Naive thymus-derived CD8-positive, alpha-beta T cell (primary cell): ENCODE measurements at places on chromosomes 7 and 10. TPM values are rescaled to one million over a fixed set of nuclear protein-coding genes. Genes with fewer than 3 reads are reported as not detected.

DNA sequence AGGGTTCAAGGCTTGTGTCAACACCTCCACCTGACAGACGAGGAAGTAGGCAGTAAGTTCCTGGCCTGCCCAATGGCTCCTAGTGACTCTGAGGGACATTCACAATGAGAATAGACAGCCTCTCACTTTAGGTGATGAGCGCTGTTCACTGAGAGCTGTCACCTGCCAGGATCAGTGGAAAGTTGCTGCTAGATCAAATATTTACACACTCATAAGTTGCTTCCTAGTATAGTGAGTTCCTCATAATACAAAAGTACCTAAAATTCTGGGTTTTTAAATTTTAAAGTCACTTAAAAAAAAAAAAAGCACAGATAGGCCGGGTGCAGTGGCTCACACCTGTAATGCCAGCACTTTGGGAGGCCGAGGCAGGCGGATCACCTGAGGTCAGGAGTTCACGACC is 320.8 kb downstream of the PRPF18 start:
- no peak overlapping the region for H3K27ac ChIP-seq
- no peak overlapping the region for H3K4me3 ChIP-seq
- H3K4me1 ChIP-seq, result peaks cover 3% of the 10 kb centered on the region
- no peak for DNase-seq
- peaks cover 1% of the 10 kb centered on the region for H3K27me3 ChIP-seq

- no peaks in the 10 kb centered on the region for H3K27me3 ChIP-seq
- no peak for DNase-seq
- peak overlapping the region; percentile 79 for H3K27ac ChIP-seq
Observed at GRCh38 chr10:5447056-5447455, 34.7 kb downstream of the NET1 start.

Gene PARP12
- 34.6 TPM for polyA plus RNA-seq

DNA sequence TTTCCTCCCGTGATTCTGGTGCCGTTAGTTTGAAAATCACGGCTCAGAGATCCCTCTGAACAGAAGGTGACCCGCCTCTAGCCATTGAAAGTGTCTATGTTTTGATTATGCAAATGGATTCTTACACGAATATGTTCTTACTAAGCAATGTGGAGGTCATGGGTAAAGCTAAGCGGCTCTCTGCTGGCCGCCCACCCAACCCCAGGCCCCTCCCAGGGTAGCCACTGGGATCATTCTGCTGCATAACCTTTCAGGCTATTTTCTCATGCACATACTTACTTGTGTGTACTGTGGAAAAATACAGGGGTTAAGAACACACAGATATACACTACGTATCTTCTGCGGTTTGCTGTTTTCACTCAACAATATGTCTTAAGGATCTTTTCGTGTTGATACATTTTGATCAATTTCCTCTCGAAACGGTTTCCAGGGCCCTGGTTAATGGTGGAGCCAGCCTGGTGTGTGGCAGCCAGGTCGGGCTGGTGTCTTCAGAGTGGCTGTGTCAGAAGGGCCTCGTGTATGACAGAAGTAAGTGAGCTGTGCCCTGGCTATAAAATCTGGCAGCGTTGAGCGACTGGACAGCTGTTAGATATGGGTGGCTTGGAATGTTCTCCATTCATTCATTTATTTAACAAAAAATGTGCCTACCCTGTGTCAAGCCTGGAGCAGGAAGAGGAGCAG is 29.9 kb downstream of the ZNF783 start:
- H3K36me3 ChIP-seq, result peaks cover 3% of the 10 kb centered on the region
- H3K4me3 ChIP-seq, result no peak overlapping the region
- H3K27me3 ChIP-seq, result no peaks in the 10 kb centered on the region
- no peak for DNase-seq
- no peak overlapping the region for H3K27ac ChIP-seq

GRCh38 chr10:63219749-63220148 is 86.6 kb downstream of the NRBF2 start:
- H3K4me1 ChIP-seq, result peaks cover 7% of the 10 kb centered on the region
- no peaks in the 10 kb centered on the region for H3K27me3 ChIP-seq
- H3K4me3 ChIP-seq, result no peak overlapping the region
- H3K27ac ChIP-seq, result peak overlapping the region; percentile 43
- DNase-seq, result no peak
